ENCODE measurements at places on chromosomes 4 and X. TPM values are rescaled to one million over a fixed set of nuclear protein-coding genes. Genes with fewer than 3 reads are reported as not detected.

DNA sequence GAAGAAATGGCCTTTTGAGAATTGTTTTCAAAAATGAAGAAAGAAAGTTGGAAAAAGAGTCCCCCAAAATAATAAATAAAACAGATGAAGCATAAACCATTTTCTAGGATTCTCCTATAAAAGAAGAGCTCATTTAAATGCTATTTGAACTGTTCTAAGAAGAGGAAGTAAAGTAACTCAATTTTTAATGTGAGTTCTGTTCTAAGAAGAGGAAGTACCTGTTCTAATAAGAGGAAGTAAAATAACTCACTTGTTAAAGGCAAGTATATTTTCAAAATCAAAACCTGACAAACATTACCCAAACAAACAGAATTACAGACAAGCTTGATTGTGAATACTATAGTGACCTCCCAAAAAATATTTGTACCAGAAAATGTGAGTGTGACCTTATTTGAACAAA, 1326.3 kb downstream of the C4orf33 start:
- DNase-seq: no peak

DNA sequence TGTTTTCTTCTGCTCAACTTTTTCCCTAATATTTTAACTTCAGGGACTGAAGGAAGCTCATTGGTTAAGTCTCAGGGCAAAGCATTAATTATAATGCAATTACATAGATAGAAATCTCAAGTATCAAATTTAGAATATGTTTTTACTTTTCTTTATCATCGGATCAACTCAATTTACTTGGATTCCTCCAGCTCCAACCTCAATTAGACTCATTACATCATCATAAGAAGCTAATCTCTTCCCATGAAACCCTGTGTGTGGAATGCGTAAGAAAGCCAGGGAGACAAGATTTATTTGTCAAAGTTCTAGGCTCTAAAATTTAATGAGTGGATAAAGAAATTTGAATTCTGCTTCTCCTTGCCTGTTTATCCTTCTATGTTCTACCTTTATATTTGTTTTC, 918.4 kb downstream of the ADGRL3 start:
- no peak for DNase-seq

DNA sequence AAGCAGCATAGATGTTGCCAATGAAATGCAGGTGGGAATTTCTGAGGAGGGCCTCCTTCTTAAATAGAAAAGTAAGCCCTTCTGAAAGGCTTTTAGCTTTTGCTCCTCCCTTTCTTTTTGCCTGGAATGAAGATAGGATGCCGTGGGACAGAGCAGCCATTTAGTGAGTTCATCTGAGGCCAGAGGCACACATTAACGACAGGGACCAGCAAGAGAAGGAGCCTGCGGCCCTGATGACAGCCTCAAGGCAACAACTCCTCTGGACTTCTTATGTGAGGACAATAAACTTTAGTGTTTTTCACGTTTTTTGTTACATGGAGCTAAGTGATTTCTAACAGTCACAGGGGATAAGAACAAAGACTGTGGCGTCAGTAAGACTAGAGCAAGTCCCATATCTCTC, 1.1 kb upstream of the BDH2 start:
- no peak for DNase-seq

DNA sequence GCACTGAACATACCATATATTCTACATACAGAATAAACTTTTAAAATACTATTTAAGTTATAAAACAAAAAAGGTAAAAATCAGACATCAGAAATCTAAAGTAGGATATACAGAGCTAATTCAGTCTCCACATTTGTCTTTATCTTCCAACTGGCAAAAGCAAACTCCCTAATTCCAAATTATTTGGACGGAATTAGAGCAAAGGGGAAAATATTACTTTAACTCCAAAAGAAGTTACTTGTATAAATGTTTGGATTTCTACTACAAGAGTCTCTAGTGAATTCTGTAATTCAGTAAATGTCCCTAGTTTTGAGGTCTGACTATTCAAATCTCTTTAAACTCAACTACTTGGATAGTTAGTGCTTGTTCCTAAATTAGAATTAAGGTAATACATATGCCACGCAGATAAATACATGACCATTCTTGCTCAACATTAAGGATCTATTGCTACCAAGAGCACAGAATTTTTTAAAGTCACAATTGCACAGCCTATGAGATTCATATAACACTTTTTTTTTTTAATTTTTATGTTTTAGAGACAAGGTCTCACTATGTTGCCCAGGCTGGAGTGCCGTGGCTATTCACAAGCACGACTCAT, 7.3 kb downstream of the ZNF280C start:
- DNase-seq: no peak

- DNase-seq: no peak
Observed at GRCh38 chr4:18749391-18749790, 727.8 kb upstream of the LCORL start.

DNA sequence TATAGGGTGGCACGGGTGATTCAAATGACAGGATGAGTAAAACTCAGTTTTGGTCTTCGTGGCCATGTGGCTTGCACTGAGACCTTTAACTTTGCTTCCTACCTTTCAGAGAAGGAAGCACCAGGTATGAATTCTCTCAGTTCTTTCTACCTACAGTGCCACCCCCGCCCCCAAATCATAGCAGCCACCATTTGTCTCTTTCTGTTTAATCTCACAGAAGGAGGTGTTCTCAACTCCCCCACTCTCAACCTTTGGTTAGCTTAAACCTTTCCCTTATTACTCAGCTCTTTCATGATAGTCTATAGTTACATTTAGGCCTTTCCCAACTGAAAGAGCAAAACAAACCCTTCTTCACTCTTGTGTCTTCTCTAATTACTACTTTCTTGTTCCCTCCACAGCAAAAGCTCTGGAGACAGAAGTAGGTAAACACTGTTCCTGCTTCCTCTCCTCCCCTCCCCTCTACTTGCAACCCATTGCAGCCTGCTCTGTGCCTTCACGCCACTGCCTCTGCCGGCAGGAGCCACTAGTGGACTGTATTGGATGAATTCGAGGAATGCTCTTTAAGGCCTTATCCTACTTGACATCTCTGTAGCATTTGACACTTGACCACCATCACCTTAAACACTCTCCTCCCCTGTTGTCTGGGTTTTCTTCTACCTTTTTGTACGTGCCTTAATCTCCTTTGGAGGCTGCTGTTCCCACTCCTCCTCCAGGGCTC, 123.7 kb downstream of the AFF1 start:
- DNase-seq: no peak

DNA sequence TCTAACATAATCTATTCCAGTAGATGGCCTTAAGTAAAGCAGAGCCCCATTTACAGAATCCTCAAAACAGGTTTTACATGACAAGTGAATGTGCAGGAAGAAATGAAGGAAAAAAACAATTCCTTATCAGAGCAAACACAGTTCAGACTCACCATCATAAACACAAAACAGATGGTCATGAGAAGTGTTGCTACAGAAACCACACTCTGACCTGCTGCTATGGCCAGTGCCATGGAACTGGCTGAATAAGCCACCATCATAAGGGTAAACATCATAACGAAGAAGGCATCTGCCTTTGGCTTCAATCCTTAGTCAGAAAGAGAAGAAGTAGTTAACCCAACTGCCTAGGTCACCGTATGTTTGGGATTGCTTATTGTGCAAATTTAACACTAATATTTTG, 61.1 kb downstream of the ABCG2 start:
- DNase-seq: no peak

Gene PCSK1N
- polyA plus RNA-seq: 0.40 TPM

Gene SOWAHD
- 0.20 TPM for polyA plus RNA-seq

Gene TRIM61
- 2.7 TPM for polyA plus RNA-seq

GRCh38 chr4:1240721-1241465, 8.0 kb downstream of the CTBP1 start:
- no peak for DNase-seq

- no peak for DNase-seq
Observed at GRCh38 chr4:149370785-149371420, 444.7 kb downstream of the IQCM start.

Gene ITIH6
- not detected for polyA plus RNA-seq

Gene CYBB
- polyA plus RNA-seq: 23.0 TPM

Gene WAS
- not detected for polyA plus RNA-seq

DNA sequence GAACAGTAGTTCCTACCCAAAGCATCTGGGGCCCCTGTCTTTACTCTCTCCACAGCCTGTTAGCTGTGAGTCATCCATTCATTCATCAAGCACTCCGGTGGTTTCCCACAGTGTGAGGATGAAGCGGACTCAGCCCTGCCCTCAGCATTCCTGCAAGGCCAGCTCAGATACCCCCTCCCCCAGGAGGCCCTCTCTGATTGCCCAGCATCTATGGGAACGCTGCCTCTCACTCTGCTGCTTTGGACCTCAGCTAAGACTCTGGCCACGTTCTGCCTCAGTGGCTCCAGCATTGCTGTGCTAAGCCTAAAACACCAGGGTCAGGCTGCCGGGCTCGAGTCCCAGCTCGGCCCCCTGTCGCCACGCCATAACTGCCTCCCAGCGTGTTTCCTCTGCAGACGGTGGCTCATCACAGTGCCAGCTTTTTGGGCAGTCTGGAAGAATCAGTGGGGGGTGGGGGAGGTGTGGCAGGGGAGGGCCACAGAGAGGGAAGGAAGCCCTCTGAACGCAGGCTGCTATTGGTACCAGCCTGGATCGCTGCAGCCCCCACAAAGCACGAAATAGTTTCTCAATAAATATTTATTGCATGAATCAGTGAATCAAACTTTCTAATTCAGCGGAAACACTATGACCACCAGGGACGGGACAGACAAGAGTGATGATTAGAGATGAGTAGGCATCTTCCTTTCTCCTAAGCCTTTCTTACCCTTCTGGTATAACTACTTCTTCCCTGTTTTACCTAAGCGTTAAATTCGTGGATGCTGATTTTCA, 74.4 kb downstream of the SORCS2 start:
- no peak for DNase-seq

Gene CCDC110
- 1.7 TPM for polyA plus RNA-seq

GRCh38 chrX:152822383-152823086, 8.0 kb downstream of the CETN2 start:
- DNase-seq: no peak

DNA sequence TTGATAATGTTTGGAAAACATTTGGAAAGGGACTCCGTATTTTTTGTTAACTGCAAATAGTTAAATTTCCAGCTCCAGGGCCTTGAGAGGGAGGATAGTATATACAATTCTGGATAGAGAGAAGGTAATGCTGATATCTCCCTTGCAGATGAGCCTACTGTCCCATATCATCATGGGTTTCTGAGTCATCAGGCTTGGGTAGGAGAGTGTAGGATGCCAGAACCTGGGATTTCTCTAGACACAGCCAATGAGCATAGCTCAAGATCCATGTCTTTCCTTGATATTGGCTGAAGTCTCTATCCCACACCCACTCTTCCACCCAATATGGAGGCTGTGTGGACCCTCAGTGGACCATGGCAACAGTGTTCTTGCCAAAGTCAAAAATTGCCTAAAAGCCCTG, 7.8 kb downstream of the FRMPD3 start:
- no peak for DNase-seq

Gene MBNL3
- 15.2 TPM for polyA plus RNA-seq

DNA sequence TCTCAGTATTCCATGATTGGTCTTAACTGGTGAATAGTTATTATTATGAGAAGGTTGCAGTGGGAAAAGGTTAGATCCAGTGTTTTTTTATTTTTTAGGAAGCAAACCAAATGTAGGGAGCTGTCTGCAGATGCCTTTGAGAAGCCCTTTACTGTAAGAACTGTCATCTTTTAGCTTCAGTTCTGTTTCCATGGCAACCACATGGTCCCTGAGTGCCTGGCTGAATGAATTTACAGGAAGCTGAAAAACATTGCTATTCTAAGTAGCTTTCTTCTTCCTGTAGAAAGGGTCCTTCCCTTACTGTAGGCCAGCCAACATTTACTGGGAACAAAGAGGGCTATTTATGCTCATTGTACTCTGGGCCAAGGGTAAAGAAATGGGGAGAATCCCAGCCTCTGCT, 103.3 kb downstream of the DCLK2 start:
- DNase-seq: peak; percentile 35
